ENCODE measurements at places on chromosomes 5 and 9. TPM values are rescaled to one million over a fixed set of nuclear protein-coding genes. Genes with fewer than 3 reads are reported as not detected.

Gene IL13
- total RNA-seq, result not detected

Gene FBLL1
- 1.3 TPM for total RNA-seq

Gene FAM221B
- not detected for total RNA-seq

Gene QRFP
- not detected for total RNA-seq

Gene C9orf153
- total RNA-seq, result not detected

Gene STPG3
- total RNA-seq, result not detected

Gene OTP
- total RNA-seq, result not detected

Gene ADRA1B
- 0.32 TPM for total RNA-seq

Gene NR2F1
- 17.1 TPM for total RNA-seq

Gene SLC25A2
- total RNA-seq, result not detected

Gene MRPL36
- 30.9 TPM for total RNA-seq

Gene ROR2
- total RNA-seq, result 12.9 TPM

Gene ZFP2
- total RNA-seq, result 1.8 TPM

Gene BTNL3
- not detected for total RNA-seq

Gene LAMC3
- not detected for total RNA-seq

GRCh38 chr9:138099803-138100598 lies 222.4 kb downstream of the CACNA1B start:
- no peaks in the 10 kb centered on the region for H3K4me1 ChIP-seq
- no peak overlapping the region for H3K27ac ChIP-seq
- DNase-seq, result no peak
- H3K36me3 ChIP-seq, result no peaks in the 10 kb centered on the region

- DNase-seq, result peak; percentile 35
- no peaks in the 10 kb centered on the region for H3K36me3 ChIP-seq
- no peaks in the 10 kb centered on the region for H3K27me3 ChIP-seq
Observed at GRCh38 chr9:88011005-88011766, 36.9 kb upstream of the CDK20 start.

GRCh38 chr5:40960037-40960436 lies 50.7 kb downstream of the C7 start:
- H3K27me3 ChIP-seq, result no peaks in the 10 kb centered on the region
- H3K4me1 ChIP-seq, result no peaks in the 10 kb centered on the region
- H3K27ac ChIP-seq, result no peak overlapping the region

DNA sequence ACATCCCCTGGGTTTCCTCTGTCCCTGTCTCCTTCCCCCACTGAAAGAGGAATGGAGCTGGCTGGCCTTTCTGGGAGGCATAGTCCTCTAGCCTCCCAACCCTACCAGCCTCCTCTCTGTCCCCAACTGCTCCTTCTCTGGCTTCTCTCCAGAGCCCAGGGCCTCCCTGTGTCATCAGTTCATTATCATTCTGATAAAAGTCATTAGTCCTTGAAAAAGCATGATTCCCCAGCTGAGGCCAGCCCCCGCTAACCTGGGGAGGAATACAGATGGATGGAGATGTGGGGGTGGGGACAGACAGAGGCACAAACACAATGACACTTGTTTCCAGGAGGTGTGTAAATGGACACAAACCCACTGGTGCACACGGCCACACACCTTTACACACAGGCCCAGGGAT lies 73.6 kb upstream of the HSPA9 start:
- no peaks in the 10 kb centered on the region for H3K27me3 ChIP-seq
- no peak overlapping the region for H3K27ac ChIP-seq
- DNase-seq, result no peak
- no peaks in the 10 kb centered on the region for H3K36me3 ChIP-seq
- no peak overlapping the region for H3K4me3 ChIP-seq

DNA sequence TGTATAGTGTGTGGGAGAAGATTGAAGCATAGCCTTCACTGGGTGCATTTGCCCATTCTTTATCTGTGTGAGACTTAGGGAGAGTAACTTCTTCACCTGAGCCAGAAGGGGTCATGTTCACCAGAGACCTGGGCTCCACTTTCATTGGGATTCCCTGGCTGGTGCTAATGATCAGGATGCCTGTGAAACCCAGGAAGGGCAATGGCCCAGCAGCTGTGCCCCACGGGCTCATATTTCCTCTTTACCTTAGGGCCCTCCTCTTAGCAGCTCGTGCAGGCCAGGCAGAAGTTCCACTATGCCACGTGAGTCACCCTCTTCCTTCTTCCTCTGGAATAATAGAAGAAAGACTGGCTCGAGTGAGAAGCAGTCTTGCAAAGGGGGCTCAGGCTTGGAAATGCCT lies 5.0 kb downstream of the PPARGC1B start:
- H3K4me3 ChIP-seq, result no peak overlapping the region
- no peak overlapping the region for H3K27ac ChIP-seq
- no peak for DNase-seq
- H3K27me3 ChIP-seq, result peaks cover 37% of the 10 kb centered on the region
- 0 out of 2 replicates have a peak, but pooled peaks cover 5% of the 10 kb centered on the region for H3K4me1 ChIP-seq
- H3K36me3 ChIP-seq, result no peaks in the 10 kb centered on the region

- H3K27ac ChIP-seq, result no peak overlapping the region
- H3K4me3 ChIP-seq, result peak overlapping the region; percentile 86
- H3K27me3 ChIP-seq, result no peaks in the 10 kb centered on the region
Observed at GRCh38 chr5:118988866-118989180, 476 bp upstream of the DTWD2 start.

GRCh38 chr9:70110194-70111041 lies 66.8 kb downstream of the MAMDC2 start:
- no peaks in the 10 kb centered on the region for H3K36me3 ChIP-seq
- H3K27me3 ChIP-seq, result no peaks in the 10 kb centered on the region
- no peak overlapping the region for H3K4me3 ChIP-seq

DNA sequence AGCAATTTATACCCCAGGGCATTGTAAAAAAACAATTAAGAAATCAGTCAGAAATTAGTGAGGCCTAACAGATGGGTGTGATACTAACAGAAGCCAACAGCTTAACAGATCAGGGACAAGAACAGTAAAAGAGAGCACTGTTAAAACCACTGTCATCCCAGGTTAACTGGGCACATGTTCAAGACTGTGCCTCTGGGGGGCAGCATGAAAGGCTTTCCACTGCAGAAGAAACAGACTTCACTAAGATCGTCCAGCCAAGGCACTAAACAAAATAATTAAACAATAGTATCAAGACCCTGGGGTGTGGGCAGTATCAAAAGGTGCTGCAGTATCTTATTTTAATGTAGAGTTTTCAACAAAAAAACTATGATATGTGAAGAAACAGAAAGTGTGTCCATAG lies 43.5 kb downstream of the FBN2 start:
- no peak overlapping the region for H3K27ac ChIP-seq
- no peak overlapping the region for H3K4me3 ChIP-seq
- no peaks in the 10 kb centered on the region for H3K36me3 ChIP-seq
- no peaks in the 10 kb centered on the region for H3K27me3 ChIP-seq
- DNase-seq, result no peak

DNA sequence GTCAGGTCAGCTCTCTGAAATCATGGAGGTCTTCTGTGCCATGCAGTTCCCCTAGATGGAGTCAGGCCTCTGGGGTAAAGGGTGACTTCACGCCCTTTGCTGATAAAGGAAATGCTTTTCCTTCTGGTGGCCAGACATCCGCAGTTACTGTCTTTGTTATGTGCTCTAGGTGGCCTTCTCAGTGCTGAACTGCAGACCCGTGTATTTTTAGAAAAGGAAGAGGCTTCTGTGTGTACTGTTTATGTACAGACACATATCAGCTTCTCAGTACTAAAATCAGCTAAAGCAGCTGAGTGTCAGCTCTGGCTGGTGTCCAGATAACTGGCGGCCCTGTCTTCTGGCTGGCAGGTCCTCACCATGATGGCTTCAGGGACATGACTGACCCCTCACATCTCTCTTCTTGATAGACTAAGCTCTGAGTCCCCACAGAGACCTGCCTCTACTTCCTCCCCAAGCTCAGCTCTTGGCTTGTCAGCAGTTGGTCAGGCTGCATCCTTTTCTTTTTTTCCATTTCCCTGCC lies 75.3 kb downstream of the ARHGAP26 start:
- no peak overlapping the region for H3K4me3 ChIP-seq
- H3K27me3 ChIP-seq, result no peaks in the 10 kb centered on the region
- H3K36me3 ChIP-seq, result no peaks in the 10 kb centered on the region
- H3K4me1 ChIP-seq, result peaks cover 24% of the 10 kb centered on the region
- DNase-seq, result no peak

- DNase-seq, result peak; percentile 71
- peaks cover 32% of the 10 kb centered on the region for H3K4me1 ChIP-seq
- no peak overlapping the region for H3K4me3 ChIP-seq
- no peaks in the 10 kb centered on the region for H3K27me3 ChIP-seq
- no peaks in the 10 kb centered on the region for H3K36me3 ChIP-seq
Observed at GRCh38 chr9:22165144-22165543, 156.0 kb upstream of the CDKN2B start.

- no peak within 1 kb of the TSS for H3K27ac ChIP-seq
- no peaks in the 10 kb centered on the region for H3K4me1 ChIP-seq
- DNase-seq, result peak; percentile 16
Observed at GRCh38 chr9:1050125-1050895, at the start of gene DMRT2. DMRT2 (plus strand) TSS chr9:1050357; CDS start chr9:1051614, 1,257 bp downstream.

- H3K4me1 ChIP-seq, result no peaks in the 10 kb centered on the region
- H3K27ac ChIP-seq, result no peak overlapping the region
- no peak for DNase-seq
- no peaks in the 10 kb centered on the region for H3K36me3 ChIP-seq
- H3K4me3 ChIP-seq, result no peak overlapping the region
- H3K27me3 ChIP-seq, result no peaks in the 10 kb centered on the region
Observed at GRCh38 chr5:122110987-122111386, 18.4 kb upstream of the ZNF474 start.

GRCh38 chr5:179290681-179291540 lies 54.4 kb downstream of the ADAMTS2 start:
- no peak overlapping the region for H3K4me3 ChIP-seq
- no peak overlapping the region for H3K27ac ChIP-seq
- no peak for DNase-seq
- no peaks in the 10 kb centered on the region for H3K36me3 ChIP-seq

- DNase-seq, result no peak
- no peaks in the 10 kb centered on the region for H3K4me1 ChIP-seq
- H3K27me3 ChIP-seq, result no peaks in the 10 kb centered on the region
- H3K4me3 ChIP-seq, result no peak overlapping the region
- H3K36me3 ChIP-seq, result no peaks in the 10 kb centered on the region
Observed at GRCh38 chr9:81264516-81264915, 424.8 kb downstream of the TLE1 start.

- no peaks in the 10 kb centered on the region for H3K4me1 ChIP-seq
- H3K27ac ChIP-seq, result no peak overlapping the region
- H3K27me3 ChIP-seq, result no peaks in the 10 kb centered on the region
- H3K36me3 ChIP-seq, result no peaks in the 10 kb centered on the region
- H3K4me3 ChIP-seq, result no peak overlapping the region
- peak; percentile 13 for DNase-seq
Observed at GRCh38 chr5:106097340-106097739, 1573.4 kb downstream of the EFNA5 start.

GRCh38 chr5:172931001-172931536 lies 28.2 kb upstream of the RPL26L1 start:
- peak overlapping the region; percentile 41 for H3K4me3 ChIP-seq
- peak; percentile 97 for DNase-seq
- peaks cover 42% of the 10 kb centered on the region for H3K4me1 ChIP-seq
- no peaks in the 10 kb centered on the region for H3K36me3 ChIP-seq
- H3K27me3 ChIP-seq, result no peaks in the 10 kb centered on the region

DNA sequence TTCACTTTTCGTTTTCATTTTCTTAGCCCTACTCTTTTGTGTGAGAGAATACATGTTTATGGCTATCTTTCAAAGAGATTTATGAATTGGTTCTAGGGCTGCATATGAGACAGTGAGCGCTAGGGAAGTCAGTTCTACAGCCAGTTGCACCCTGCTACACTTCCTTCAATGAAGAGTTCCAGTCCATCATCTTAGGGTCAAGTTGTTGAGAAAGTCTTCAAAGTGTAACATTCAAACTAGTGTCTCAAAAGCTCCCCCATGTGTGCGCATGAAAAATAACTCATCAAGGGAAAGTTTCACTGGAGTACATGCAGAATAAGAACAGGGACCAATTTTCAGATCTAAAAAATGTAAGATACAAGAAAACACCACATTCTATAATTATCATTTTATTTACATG lies 317.2 kb downstream of the DEPDC1B start:
- no peak overlapping the region for H3K4me3 ChIP-seq
- DNase-seq, result peak; percentile 55
- no peaks in the 10 kb centered on the region for H3K36me3 ChIP-seq

- peak; percentile 58 for DNase-seq
- H3K4me3 ChIP-seq, result no peak overlapping the region
- H3K36me3 ChIP-seq, result peaks cover 9% of the 10 kb centered on the region
- no peaks in the 10 kb centered on the region for H3K27me3 ChIP-seq
Observed at GRCh38 chr9:113580041-113580953, 116.8 kb downstream of the RGS3 start.

GRCh38 chr5:20833081-20833627 lies 845.2 kb upstream of the CDH18 start:
- DNase-seq, result no peak
- H3K4me1 ChIP-seq, result no peaks in the 10 kb centered on the region
- H3K36me3 ChIP-seq, result no peaks in the 10 kb centered on the region
- no peaks in the 10 kb centered on the region for H3K27me3 ChIP-seq
- no peak overlapping the region for H3K4me3 ChIP-seq

DNA sequence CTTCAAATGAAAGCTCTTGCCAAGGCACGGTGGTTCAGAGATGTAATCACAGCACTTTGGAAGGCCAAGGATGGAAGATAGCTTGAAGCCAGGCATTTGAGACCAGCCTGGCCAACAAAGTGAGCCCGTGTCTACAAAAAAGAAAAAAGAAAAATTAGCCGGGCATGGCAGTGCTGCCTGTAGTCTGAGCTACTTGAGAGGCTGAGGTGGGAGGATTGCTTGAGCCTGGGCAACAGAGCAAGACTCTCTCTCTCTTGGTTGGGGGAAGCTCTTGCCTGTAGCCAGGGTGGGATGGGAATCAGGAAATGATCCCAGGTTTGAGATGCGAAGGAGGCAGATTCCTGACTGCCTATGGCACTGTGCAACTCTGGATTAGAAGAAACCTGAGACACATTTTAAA lies 62.1 kb downstream of the IL6ST start:
- no peak for DNase-seq
- no peak overlapping the region for H3K4me3 ChIP-seq
- peaks cover 12% of the 10 kb centered on the region for H3K4me1 ChIP-seq
- no peaks in the 10 kb centered on the region for H3K27me3 ChIP-seq
- H3K36me3 ChIP-seq, result no peaks in the 10 kb centered on the region

- no peaks in the 10 kb centered on the region for H3K4me1 ChIP-seq
- peaks cover 2% of the 10 kb centered on the region for H3K27me3 ChIP-seq
- H3K4me3 ChIP-seq, result no peak overlapping the region
- no peak overlapping the region for H3K27ac ChIP-seq
- no peaks in the 10 kb centered on the region for H3K36me3 ChIP-seq
- no peak for DNase-seq
Observed at GRCh38 chr5:100896054-100896453, 7.0 kb downstream of the ST8SIA4 start.

- DNase-seq, result no peak
- no peaks in the 10 kb centered on the region for H3K27me3 ChIP-seq
- H3K4me1 ChIP-seq, result no peaks in the 10 kb centered on the region
- no peak overlapping the region for H3K4me3 ChIP-seq
Observed at GRCh38 chr5:121698690-121699089, 153.0 kb upstream of the FTMT start.

GRCh38 chr5:127492854-127493738 lies 24.3 kb upstream of the PRRC1 start:
- peak; percentile 72 for DNase-seq
- no peak overlapping the region for H3K4me3 ChIP-seq
- H3K4me1 ChIP-seq, result no peaks in the 10 kb centered on the region
- H3K27me3 ChIP-seq, result peaks cover 57% of the 10 kb centered on the region
- H3K27ac ChIP-seq, result no peak overlapping the region

Data from GM23248 (cell line).